ENCODE measurements at places on chromosomes 1 and 21.

DNA sequence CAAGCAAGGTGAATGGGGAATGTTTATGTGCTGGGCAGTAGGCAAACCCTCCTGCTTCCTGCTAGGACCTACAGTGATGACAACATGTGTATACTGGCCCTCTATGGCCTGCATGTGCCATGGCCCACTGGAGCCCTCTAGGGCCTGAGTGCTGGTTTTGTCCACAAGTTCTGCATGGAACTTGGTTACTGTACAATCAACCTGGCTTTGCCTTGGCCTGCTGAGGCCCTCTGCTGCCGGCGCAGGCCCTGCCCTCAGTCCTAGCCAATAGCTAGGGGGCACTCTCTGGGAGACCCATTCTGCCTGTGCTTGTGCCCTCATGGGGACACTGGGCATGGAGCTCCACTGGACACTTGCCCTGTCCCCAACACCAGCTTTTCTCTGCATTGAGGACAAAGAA lies 138.6 kb upstream of the NGF start:
- peak; percentile 31 for DNase-seq

GRCh38 chr1:209455661-209456358 lies 127.7 kb upstream of the CAMK1G start:
- no peak for DNase-seq

DNA sequence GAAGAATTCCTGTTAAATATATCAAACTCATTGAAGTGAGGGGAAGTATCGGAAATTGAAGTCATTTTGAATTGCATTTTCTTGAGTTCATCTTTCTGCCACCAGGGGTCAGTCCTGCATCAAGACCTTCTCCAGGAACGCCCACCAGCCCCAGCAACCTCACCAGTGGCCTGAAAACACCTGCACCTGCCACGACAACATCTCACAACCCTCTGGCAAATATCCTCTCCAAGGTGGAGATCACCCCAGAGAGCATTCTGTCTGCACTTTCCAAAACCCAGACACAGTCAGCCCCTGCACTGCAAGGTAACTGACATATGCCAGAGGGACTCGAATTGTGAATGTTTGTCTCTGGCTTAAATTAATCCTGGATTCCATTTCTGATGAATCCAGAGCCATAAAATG lies 22.8 kb upstream of the TARS2 start:
- peak; percentile 67 for DNase-seq

- DNase-seq, result no peak
Observed at GRCh38 chr1:87392248-87393192, 63.8 kb downstream of the LMO4 start.

- DNase-seq, result no peak
Observed at GRCh38 chr1:59596432-59596831, 218.3 kb upstream of the HOOK1 start.

GRCh38 chr1:16443975-16444770 lies 3.6 kb downstream of the NECAP2 start:
- no peak for DNase-seq
